ENCODE measurements at places on chromosomes 3 and 15.

- no peak for DNase-seq
These were observed 69.7 kb downstream of the ST8SIA2 start for GRCh38 chr15:92463352-92463751.

DNA sequence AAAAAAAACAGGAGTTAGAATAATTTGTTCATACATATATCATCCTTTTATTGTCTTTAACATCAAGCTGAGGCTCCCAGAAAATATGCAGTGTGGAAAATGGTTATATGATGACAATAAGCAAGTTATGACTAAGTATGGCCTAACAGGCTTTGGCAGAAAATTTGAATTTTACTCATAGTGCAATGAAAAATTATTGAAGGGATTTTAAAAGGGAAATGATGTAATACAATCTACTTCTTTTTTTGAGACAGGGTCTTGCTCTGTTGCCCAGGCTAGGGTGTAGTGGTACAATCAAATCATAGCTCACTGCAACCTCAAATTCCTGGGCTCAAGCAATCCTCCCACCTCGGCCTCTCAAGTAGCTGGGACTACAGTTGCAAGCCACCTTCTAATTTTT, 78.7 kb downstream of the FAIM start:
- DNase-seq = no peak

- DNase-seq = no peak
These were observed 151.6 kb downstream of the TMCO5A start for GRCh38 chr15:38085931-38086568.

DNA sequence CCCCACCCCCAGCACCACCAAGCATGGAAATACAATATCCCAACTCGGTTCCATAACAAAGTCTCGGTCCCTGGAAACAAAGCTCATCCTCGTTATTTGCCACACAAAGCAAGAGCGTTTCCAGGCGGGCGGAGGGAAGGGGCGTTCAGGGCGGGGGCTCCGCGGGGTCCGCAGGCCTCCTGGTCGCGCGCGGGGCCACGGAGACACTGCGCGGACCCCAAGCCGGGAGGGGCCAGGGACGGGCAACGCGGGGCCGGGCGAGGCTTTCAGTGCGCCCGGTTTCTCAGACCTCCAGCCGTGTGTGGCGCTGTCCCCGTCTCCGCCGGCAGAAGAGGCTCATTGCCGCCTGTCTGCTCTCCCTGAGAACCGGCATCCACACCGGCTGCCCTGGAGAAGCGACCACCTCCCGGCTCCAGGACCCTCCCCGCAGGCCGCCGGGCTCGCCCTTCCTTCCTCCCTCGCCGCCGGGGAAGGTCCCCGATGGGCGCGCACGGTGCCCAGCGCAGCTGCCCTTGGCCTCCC, 329.0 kb downstream of the OCA2 start:
- no peak for DNase-seq

DNA sequence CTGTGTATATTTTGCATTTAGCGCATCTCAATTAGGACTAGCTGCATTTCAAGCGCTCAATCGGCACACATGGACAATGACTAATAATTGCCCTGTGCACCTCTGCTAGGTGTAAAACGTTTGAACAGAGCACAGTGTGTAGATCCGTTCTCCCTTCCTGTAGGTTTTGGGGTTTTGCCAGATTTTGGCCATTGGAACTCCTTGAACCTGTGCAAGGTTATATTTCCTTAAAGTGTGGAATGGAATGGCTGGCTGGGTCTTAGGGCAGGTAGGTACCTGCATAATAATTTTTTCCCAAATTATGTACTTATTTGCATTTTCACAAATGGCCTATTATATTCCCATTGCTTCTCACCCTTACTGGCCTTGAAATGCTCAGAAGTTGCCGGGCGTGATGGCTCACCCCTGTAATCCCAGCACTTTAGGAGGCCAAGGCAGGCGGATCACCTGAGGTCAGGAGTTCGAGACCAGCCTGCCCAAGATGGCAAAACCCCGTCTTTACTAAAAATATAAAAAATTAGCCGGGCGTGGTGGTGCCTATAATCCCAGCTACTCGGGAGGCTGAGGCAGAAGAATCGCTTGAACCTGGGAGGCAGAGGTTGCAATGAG, 777 bp downstream of the RNU5B-1 start:
- DNase-seq = no peak

GRCh38 chr15:71149646-71150557, 34.6 kb downstream of the THSD4 start:
- no peak for DNase-seq

- DNase-seq = no peak
These were observed 148.1 kb upstream of the PEX5L start for GRCh38 chr3:180184816-180185215.

Data from activated naive CD8-positive, alpha-beta T cell treated with anti-CD3 and anti-CD28 coated beads for 36 hours (primary cell).